ENCODE measurements at places on chromosomes 12 and 14.

DNA sequence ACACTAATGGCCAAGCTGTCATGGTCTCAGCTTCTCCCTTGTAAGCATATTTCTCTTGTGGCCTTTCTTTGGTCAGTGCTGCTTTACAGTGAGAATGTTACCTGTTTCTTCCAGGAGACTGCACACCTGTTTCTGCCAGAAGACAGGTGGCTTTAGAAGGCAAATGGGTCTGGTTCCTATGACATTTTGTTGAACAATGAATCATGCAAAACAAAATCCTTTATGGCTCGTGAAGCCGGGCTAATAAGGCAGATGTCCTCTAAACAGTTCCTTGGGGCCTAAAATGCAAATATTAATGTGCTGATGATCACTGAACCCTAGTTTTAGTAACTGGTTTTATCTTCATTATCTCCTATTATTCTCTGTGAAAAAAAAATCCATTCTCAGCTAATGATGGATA is 927.6 kb downstream of the GALC start:
- DNase-seq: no peak

DNA sequence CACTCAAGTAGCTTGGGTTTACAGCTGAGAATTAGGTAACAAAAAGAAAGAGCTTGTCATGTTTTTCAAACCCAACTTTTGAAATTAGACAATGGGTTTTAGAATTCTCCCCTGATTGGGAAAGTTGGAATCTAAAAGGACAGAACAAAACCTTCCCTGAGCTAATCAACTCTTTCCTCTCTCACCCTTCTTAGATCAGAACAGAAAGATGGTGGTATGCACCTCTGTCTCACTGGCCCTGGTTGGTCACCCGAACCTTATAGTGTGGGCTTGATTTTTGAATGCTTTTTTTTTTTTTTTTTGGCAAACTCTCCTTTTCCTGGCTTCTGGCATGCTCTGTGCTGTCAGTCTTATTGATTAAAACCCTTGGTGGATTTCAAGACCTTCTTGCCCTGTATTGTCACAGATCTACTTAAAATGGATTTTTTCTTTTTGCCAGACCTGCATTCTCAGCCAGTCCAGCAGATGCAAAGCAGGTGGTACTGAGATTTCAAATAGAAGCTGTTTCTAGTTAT is 251.1 kb upstream of the RMST start:
- DNase-seq: no peak

DNA sequence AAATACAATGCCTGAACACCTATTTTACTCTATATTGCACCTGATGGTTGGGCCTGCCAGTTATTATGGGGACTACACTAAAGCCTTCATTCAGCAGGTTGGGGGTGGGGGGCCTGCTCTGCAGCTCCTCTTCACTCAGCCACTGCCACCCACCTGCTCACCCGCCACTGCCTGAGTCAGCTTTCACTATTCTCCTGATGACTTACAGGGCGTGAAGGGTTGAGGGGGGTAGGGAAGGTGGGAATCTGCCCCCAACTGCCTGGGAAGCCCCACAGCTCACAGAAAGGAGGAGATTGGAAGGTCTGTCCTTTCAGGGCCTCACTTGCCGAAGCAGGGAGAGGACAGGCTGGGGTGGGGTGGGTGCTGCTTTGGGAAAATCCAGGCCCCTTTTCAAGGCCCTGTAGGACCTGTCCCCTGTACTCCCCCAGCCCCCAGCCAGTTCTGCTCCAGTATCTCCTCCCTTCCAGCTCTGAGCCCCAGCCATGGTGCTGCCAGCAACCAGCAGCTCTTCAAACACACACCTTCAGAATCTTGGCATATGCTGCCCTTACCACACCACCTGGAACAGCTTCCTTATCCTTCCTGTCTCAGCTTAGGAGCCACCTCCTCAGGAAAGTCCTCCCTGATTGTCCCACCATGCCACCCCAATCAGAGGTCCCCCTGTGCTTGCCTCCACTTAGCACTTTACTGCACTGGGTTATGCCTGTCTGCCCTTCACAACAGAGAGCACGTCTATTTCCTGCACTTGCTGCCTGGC is 33.1 kb downstream of the IRF2BPL start:
- peak; percentile 13 for DNase-seq

- no peak for DNase-seq
Observed at GRCh38 chr12:131363841-131364495, 346.9 kb upstream of the SFSWAP start.

- DNase-seq: no peak
Observed at GRCh38 chr12:118220702-118221101, 84.8 kb downstream of the PEBP1 start.

DNA sequence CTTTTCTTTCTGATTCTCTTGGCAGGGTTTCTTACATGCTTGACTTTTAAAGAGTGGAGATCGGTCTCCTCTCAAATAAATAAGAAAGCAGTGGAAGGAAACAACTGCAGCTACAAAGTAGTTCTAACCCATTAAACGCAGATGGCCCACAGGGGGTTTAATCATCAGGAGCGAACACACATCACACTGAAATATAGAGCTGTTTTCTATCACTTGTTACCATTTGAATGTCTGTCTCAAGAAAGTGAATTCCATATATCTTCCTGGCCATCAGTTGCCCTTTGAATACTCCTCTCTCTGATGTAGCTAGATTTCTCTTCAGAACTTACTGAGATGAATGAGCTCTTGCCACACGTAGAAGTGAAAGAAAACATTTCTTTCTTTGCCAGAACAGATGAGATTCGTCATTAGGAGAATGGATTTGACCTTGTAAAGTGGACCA is 29.1 kb downstream of the ALX1 start:
- DNase-seq: no peak

DNA sequence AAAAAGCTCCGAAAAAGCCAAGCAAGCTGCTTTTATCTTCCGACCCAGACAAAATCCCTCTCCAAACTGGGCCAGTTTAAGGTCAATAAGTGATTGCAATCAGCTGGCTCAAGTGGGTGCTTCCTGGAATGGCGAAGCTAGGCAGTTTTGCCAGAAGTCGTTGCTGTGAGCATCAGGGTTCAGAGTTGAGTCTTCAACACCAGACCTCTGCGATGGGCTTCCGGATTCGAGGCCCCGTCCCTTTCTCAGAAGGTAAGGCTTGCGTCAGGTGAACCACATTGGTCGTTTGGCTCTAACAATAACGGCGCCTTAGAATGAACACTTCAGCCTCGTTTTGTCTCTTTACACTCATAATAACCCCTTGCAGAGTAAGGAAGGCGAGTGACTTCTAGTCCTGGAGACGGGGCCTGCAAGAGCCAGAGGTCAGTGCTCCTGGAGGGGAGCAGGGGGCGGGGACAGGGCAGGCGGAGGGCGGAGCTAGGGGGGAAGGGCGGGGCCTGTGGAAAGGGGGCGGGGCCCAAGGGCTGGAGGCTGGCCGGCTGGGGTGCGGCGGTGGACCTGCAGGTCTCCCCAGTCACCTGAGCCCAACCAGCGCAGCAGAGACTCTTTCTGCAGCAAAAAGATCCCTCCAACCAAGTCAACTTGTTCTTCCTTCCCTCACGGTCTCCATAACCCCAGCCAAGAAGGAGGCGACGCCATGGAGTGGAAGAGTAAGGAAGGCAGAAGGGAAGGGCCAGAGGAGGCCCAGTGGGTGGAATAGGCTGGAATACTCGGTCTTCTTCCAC is 34.0 kb upstream of the NFYB start:
- no peak for DNase-seq

GRCh38 chr12:75836533-75836932 is 195.0 kb downstream of the PHLDA1 start:
- no peak for DNase-seq

DNA sequence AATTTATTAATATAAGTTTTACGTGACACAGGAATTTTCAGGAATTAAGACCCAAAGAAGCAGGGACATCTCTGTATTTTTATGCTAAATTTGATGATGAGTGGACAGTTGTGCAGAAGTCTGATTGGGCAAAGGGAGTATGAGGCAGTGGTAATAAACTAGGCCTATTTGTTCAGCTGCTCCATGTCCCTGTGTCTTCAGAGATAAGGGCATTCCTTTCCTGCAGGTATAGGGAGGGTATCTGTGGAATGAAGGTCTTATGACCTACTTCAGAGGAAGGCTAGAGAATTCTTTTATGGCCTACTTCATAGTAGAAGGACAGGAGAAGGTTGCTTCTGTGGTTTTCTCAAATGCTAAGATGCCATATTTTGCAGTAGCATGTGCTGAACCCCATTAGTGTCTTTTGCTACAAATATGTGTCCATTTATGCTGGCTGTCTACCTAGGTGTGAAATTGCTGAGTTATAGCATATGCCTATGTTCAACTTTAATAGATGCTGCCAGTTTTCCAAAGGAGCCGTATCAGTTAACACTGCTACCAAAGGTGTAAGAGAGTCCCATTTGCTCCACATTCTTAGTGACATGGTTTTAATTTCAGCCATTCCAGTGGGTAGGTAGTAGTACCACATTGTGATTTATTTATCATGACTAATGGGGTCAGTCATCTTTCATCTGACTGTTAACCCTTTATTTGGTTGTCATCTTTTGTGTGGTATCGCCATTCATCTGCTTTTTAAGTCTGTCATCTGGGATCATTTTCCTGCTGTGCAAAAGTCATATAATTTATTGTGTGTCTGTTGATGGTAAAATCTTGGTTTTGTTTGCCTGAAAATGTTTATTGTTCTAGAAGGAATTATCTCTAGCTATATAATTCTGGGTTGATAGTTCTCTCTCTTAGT is 410.7 kb upstream of the RGS6 start:
- no peak for DNase-seq

DNA sequence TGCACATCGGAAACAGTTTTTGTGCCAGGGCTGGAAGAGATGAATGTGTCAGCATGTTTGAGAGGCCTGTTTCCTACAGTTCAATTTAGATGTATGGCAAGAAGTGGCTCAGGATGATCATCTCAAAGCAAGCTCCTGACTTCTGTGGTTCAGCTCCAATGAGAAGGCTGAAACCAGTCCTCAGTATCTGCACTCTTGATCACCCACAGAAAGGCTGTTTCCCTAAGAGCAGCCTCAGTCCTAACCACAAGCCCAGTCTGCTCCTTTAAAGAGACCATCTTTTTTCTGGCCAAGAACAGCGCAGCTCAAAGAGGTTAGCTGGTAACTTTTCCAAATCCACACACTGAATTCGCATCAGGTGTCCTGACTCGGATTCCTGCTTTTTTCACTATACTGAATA is 19.2 kb downstream of the CSRP2 start:
- DNase-seq: no peak

DNA sequence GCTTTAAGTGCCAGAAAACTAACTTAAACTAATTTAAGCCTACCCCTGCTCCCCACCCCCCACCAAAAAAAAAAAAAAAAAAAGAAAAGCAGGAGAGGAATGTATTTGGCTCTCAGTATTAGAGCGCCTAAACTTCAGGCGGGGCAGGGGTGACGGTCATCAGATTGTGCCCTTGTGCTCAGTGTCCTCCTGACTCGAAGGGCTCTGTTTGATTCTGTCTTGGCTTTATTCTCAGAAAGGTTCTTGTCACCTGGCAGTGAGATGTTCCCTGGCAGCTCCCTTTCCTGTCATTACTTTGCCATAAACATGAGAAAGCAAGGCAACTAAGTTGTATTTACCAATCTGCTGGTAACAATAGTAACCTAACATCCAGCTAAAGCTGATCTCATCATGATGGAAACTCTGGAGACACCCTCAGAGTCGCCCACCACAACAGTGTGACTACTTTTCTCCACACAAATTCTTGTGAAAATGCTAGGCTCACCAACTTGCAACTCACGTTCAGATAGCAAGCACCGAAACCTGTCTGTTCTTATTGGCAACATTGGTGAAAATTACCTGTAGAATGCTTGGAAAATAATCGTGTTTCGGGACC is 39.0 kb upstream of the WNK1 start:
- peak; percentile 26 for DNase-seq

DNA sequence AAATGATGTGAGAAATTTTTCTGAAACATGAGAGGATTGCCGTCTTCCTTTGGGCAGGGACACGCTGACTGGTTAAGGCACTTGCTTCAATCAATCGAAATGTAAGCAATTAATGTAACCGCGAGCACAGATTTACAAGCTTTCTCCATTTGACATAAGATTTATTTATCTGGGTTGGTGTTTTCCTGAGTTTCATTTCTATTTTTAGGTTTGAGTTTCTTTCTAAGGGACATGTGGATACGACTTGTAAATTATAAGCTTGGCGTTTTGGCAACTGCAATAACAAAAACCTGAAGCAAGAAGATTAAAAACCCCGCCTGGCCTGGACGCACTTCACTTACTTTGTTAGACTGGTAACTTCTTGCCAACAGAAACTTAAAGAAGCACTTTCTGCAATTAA is 20.3 kb upstream of the SINHCAF start:
- DNase-seq: no peak

DNA sequence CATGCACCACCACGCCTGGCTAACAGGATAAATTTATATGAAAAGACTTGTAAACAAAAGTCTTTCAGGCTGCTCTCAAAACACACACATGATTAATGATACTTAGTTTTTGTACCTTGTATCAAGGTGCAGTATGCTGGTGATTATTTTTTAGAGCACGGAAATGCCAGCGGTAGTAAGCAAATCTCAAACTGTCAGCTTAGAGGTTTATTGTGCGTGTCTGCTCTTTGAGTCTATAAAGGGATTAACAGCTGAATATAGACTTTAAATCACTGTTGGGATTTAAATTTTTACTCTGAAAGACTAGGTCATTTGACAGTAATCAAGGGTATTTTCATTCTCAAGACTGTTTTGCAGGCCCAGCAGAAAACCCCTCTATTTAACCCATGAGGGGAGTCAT is 50.5 kb downstream of the PLEKHA5 start:
- no peak for DNase-seq

- no peak for DNase-seq
Observed at GRCh38 chr14:24062216-24062980, 9.0 kb upstream of the CPNE6 start.

- DNase-seq: no peak
Observed at GRCh38 chr12:51419425-51420193, 5.0 kb upstream of the SLC4A8 start.

GRCh38 chr14:50676814-50677516 is 8.9 kb upstream of the SAV1 start:
- DNase-seq: no peak

- no peak for DNase-seq
Observed at GRCh38 chr12:129470196-129470595, 433.6 kb downstream of the TMEM132D start.

GRCh38 chr12:105221583-105222283 is 14.2 kb downstream of the APPL2 start:
- DNase-seq: no peak

GRCh38 chr14:81473456-81474147 is 60.1 kb downstream of the SEL1L start:
- no peak for DNase-seq

DNA sequence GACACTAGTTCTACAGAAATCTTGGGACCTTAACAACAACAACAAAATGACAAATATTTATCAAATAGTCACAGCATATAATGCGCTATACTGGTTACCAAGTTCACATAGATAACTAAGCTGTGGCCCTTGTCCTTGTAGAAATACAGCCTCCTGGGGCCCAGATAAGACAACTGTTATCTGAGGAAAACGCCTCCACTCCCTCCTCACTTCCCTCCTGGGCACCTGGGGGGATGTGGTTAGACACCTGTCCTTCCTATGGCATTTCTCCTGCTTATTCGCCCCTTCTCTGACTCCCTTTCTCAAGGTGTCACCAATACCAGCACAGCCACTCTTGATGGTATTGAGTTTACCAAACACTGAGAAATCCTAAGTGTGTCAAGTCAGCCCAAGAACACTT is 419.4 kb downstream of the RAD51B start:
- DNase-seq: no peak

GRCh38 chr14:21711360-21711961 is 37.8 kb upstream of the OR4E1 start:
- DNase-seq: no peak
